Activated CD4-positive, CD25-positive, alpha-beta regulatory T cell treated with anti-CD3 and anti-CD28 coated beads, Interleukin-2, amount 50 U/mL, for 72 hours (primary cell): ENCODE measurements at places on chromosomes 12 and 14.

GRCh38 chr12:7123806-7124522, 4.7 kb downstream of the RBP5 start:
- no peak for DNase-seq

- DNase-seq, result no peak
Measured at GRCh38 chr12:8637244-8637643, 24.6 kb upstream of the AICDA start.

GRCh38 chr12:90741611-90742010, 213.4 kb downstream of the CCER1 start:
- no peak for DNase-seq

DNA sequence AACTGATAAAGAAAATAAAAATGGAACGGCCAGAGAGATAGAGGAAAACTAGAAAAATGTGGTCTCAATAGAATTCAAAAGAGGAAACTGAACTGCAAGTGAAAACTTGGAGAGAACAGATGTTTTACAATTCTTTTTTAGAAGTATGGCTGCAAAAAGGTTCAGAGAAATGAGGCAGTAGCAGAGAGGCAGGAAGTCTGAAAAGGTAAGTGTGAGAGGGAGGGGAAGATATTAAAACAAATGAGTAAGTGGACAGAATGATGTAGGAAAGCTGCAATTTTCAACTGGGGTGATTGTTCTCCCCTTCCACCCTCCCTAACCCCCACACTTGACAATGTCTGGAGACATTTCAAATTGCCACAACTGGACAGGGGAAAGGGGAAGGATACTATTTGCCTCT, 12.9 kb downstream of the BTBD7 start:
- no peak for DNase-seq

DNA sequence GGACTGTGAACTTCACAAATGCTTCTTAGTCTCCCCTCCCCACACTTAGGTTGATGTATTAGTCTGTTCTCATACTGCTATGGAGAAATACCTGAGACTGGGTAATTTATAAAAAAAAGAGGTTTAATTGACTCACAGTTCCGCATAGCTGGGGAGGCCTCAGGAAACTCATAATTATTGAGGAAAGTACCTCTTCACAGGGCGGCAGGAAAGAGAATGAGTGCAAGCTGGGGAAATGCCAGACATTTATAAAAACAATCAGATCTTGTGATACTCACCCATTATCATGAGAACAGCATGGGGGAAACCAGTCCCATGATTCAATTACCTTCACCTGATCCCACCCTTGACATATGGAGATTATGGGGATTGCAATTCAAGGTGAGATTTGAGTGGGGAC, 178.8 kb downstream of the SLC38A4 start:
- DNase-seq, result no peak

DNA sequence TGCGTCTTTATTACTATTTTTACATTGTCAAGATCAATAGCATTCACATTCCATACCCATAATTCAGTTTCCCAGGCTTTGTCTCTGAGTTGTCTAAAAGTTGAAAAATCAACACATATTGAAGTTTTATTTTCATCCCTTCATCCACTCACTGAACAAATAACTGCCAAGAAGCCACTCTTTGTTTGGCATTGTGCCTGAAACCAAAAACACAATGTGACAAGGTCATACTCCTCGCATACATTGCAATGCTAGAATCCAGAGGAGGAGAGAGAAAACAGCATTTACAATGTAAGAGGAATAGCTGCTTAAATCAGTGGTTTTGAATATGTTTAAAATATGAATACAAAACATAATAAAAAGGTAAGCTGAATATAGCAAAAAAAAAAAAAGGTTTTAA, 71.8 kb downstream of the CCDC60 start:
- no peak for DNase-seq

DNA sequence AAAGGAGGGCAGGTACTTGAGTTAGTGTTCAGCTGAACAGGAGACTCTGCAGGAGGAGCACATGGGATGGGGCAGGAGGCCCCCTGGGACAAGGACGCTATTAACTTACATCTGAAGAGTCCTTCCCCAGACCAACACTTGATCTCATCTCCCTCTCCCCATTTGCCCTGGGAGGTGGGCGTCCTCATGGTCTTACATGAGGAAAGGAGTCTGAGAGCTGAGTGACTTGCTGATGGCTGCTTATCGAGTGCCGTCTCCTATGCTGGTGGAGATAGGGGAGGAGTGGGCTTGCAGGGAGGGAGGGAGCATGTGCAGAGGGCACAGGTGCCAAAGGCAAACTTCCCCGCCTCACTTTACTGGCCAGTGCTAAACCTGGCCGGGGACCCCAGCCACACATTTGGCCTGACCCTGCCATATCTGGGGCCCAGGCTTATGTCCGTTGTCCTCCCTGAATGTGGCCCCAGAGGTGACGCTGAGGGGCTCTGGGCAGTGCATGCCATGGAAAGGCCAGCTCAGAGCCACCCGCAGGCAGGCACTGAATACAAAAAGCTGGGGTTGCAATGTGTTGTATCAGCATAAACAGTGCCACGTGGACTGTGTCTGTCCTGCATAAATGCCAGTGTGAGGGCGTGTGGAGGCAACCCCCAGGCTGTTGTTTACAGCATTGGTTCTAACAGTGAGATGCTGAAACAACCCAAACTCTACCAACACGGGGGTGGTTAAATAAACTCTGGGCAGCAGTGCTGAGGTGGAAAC, 29.4 kb downstream of the FAIM2 start:
- DNase-seq, result peak; percentile 20

DNA sequence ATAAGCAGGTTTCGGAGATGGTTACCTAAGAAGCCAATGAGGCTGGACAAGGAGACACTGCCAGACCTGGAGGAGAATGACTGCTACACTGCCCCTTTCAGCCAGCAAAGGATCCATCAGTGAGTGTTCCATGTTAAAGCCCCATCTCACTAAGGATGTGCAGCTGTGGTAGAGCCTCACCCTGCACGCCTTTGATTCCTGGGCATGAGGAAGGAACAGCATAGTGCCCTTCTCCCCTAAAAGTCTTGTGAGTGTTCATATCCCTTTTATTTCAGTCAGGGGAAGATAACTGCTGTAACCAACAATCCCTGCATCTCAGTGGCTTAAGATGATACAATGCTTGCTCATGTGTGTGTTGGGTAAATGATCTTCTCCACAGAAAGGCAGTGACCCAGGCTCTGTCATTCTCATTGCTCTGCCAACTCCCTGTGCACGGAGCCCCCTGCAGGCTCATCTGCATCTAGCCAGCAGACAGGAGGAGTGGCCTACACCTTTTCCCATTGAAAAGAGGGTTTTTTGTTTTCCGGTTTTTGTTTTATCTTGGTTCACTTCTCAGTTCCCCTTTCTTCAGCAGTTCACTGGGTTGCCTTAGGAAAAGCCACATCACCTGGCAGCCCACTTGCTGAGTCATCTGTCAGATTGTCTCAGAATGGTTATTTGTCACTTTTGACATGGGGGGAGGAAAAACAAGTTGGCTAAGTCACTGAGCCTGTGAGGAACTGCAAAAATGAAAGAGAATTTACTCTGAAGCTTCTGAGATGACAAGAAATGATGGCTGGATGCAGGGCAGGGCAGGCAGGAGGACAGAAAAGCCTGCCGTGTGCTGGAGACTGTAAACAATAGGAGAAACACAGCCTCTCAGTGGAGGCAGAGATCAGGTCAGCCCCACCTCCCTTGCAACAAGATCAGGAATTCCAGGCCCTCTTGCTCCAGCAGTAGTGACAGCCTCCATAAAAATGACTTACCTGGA, 193.3 kb downstream of the ANO4 start:
- DNase-seq, result no peak
